NCI-H146 (cell line): ENCODE measurements at places on chromosomes 12 and 14.
A peak's percentile ranks its signal among the peaks of the same experiment; 100 is the strongest.

- DNase-seq, result no peak
These were observed 405.1 kb upstream of the FOXG1 start for GRCh38 chr14:28361486-28361885.

DNA sequence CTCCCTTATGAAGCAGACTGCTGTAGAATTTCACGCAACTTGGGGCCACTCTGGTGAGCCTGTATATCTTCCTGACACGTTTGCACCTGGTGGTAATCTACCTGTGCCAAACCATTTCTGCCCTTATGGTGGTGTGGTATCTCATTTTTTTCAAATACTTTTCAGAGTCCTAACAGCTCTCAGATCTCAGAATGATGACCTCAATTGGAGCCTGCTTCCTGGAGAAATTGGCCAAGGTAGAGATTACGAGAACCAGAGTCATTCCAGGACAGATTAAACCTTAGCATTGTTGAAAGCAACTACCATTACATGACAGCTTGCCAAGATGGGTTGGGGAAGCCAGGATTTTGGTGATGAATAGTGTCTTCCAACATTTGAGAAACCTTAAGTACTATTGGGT lies 48.2 kb downstream of the CPSF6 start:
- DNase-seq, result no peak

DNA sequence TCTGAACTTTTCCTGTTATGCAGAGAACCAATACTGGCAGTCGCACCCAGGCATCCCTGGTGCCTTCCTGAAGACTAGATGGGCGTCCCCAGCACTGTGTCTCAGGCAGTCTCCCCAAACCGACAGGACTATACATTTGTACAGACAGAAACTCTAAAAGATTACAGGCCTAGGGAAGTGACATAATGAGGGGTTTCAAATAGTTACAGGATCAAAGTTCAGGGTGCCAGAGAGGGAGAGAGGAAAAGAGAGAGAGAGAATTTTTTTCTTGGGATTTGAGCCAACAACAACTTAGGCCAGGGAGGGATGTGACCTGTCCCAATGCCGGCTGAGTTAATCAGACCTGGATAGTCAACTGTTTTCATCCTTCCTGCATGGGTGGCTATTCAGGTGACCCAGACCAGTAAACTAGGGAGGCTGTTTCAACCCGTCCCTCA lies 9.3 kb upstream of the GMFB start:
- DNase-seq, result no peak

DNA sequence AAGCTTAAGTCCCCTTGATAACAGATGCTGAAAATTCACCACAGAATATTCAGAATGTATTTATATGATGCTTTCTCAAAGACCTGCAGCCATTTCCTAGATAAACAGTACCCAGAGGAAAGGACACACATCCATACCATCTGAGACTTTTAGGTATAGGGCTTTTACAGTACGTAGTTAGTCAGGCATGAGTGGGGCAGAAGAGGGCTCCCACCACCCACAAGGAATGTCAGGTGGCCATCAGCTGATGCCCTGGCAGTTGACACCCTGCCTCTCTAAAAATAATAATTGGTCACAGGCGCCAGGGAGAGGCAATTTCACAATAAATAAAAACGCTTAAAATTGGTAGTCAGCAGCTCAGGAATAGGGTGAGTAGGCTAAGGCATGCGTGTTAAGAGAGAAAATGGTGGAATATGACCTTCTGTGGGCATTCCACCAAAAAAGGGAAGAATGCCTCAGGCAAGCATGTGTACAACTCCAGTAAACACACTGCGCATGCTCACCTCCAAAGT lies 7.8 kb upstream of the TAS2R46 start:
- no peak for DNase-seq

GRCh38 chr12:123164222-123164621 lies 13.3 kb upstream of the PITPNM2 start:
- DNase-seq, result no peak

- no peak for DNase-seq
These were observed 3.2 kb upstream of the PYGL start for GRCh38 chr14:50947446-50947845.

- DNase-seq, result no peak
These were observed 252.6 kb downstream of the FOXN3 start for GRCh38 chr14:89164168-89165073.

DNA sequence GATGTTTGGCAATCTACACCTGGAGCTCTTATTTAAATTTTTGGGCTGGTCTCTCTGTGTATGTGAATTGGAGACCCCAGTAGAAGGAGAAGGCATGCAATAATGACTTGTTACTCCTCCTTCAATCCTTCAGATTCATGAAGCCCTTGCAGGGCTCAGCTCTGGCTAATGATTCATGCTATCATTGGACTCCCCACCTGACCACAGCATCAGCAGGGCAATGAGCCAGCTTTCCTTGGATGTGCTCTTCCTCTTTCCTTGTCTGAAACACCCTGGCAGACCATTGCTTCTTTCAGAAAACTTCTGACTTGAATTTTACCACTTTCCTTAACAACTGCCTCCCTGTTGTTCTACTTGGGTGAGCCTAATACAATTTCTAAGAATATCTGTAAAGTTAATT lies 1019.2 kb downstream of the AACS start:
- no peak for DNase-seq

DNA sequence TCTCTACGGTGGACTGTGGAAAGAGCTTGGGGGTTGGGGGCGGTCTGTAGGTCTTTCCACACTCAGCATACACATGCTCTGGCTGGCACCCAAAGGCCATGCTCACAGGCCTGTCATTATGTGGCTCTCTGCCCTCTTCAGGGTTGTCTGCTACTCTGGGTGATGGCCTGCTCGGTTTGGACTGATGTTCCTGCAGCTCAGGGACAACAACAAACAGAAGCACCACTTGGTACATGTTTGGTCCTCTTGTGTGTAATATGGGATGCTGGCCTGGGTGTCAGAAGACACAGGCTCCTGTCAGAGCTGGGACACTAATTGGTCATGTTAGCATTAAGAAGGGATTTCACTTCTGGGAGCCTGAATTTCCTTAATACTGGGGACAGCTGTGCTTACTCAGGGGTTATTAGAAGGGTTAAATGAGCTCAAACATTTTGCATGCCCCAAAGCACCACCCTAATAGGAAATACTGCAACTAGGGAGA lies 32.7 kb upstream of the SELPLG start:
- DNase-seq, result no peak

- DNase-seq, result no peak
These were observed 3.1 kb downstream of the PRKAB1 start for GRCh38 chr12:119671070-119671469.

GRCh38 chr14:23521785-23522640 lies 29.6 kb downstream of the ZFHX2 start:
- DNase-seq, result no peak

DNA sequence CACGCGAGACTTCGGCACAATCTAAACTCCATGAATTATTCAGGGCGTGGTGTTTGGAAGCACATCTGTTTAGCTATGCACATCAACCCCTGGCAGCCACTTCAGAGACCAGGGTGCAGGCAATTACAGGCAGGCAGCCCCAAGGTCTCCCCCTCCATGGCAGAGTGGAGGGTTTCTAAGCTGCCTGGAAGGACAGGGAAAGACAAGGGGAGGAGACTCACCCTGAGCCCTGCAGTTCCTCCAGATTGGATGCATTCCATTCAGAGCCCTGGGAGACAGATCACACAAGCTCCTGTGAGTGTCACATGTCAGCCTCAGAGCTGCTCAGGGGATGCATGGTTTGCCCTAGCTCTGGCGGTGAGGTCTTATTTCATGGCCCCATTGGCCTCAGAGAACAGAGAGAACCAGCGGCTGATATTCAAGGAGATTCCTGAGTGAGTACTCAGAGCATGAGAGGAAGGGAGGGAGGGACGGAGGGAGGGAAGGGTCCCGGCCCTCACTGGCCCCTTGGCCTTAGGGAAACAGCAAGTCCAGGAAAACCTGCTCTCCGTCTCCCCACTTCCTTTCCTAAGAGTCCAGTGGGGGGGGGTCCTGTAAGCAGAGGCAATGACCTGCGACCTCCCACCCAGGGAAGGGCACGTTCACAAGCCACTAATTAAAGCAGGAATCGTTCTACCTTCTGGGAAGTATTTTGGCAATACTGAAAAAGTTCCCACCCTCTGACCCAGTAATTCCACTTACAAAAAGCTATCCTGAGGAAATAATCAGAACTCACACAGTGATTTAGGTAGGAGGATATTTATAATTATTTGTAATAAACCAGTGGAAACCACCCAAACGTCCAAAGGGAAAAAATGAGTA lies 55.1 kb downstream of the SSH1 start:
- DNase-seq, result no peak

DNA sequence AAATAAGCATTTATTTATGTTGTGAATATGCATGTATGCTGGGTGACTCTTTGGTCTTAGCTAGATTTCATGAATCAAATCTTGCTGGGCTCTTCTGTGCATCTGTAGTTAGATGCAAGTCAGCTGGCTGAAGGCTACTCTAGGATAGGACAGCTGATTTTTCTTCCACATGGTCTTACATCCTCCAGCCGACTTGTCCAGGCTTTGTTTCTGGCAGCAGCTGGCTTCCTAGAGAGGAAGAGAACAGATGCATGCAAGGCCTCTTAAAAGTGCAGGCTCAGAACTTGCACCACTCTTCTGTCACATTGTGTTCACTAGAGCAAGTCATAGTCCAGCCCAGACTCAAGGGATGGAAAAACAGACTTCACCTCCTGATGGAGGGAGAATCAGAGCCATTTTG lies 435.4 kb upstream of the STXBP6 start:
- peak; percentile 9 for DNase-seq

- DNase-seq, result no peak
These were observed 1.5 kb downstream of the KLRB1 start for GRCh38 chr12:9606247-9606646.

DNA sequence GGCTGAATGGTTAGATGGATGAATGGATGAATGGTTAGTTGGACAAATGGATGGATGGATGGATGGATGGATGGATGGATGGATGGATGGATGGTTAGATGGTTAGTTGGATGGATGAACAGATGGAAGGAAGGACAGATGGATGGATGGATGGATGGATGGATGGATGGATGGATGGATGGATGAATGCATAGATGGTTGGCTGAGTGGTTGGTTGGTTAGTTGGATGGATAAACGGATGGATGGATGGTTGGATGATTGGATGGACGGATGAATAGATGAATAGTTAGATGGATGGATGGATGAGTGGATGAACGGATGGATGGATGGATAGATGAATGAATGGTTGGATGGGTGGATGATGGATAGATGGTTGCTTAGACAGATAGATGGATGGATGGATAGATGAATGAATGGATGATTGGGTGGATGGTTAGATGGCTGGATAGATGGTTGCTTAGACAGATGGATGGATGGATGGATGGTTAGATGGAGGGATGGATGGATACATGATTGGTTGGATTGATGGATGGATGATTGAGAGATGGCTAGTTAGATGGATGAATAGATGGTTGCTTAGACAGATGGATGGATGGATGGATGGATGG lies 48.8 kb upstream of the HSPB8 start:
- DNase-seq, result no peak

DNA sequence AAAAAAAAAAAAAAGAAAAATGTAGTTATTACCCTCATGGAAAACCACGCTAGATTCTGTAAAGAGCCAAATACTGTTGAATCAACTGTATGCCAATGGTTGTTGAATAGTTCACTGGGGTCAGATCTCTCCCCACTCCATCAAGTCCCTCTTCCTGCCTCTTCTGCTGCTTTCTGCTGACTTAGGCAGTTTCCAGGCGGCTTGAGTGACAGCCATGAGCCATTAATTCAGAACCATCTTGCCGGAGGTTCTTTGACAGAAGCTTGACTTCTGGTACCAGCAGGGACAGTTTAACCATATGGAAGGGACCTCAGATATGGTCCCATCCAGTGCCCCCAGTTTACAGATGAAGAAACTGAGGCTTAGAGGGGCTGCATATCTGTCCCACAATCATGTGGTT lies 34.5 kb downstream of the TSPAN11 start:
- DNase-seq, result no peak
